ENCODE measurements at places on chromosomes 12 and 14.

DNA sequence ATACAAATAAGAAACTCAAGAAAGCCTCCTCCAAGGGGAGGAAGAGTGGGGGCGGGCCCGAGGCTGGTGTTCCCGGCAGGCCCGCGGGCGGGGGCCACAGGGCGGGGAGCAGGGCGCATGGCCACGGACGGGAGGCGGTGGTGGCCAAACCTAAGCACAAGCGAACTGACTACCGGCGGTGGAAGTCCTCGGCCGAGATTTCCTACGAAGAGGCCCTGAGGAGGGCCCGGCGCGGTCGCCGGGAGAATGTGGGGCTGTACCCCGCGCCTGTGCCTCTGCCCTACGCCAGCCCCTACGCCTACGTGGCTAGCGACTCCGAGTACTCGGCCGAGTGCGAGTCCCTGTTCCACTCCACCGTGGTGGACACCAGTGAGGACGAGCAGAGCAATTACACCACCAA lies 8.7 kb downstream of the DACT1 start:
- no peak for DNase-seq

GRCh38 chr14:91223028-91223783 lies 21.3 kb downstream of the GPR68 start:
- no peak for DNase-seq

DNA sequence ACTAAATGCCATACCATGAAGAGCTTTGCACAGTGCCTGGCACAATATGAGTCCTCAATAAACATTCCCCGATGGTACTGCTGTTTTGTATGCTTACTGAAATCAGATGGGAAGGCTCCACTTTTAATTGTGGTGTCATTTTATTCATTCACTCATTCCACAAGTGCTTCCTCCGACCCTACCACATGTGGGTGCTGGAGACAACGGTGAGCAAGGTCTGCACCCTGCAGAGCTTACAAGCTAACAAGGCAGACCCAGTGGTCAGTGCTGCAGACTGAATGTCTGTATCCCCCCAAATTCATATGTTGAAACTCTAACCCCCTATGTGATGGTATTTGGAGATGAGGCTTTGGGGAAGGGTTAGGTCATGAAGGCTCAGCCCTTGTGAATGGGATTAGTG lies 48.3 kb downstream of the RFX4 start:
- DNase-seq, result no peak

- no peak for DNase-seq
Measured at GRCh38 chr12:11836282-11837151, 187.0 kb downstream of the ETV6 start.

- no peak for DNase-seq
Measured at GRCh38 chr12:21296751-21297406, 37.8 kb downstream of the SLCO1A2 start.

DNA sequence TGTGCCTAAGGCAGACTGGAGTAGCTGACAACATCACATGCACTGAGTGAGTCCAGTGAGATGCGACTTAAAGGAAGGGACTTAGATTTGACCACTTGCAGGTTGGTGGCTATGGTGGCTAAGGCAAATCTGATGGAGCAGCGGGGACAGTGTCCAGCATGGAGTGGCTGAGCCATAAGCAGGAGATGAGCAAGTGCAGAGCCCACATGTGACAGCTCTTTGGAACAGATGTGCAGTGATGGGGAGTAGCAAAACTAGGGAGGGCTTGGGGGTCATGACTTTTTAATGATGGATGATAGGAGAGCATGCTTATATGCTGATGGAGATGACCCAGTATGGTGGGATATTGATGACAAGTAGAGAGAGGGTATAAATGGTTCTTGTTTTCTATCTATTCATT lies 80.2 kb downstream of the PELI2 start:
- no peak for DNase-seq

- DNase-seq, result no peak
Measured at GRCh38 chr12:108906971-108907370, 27.1 kb downstream of the DAO start.

DNA sequence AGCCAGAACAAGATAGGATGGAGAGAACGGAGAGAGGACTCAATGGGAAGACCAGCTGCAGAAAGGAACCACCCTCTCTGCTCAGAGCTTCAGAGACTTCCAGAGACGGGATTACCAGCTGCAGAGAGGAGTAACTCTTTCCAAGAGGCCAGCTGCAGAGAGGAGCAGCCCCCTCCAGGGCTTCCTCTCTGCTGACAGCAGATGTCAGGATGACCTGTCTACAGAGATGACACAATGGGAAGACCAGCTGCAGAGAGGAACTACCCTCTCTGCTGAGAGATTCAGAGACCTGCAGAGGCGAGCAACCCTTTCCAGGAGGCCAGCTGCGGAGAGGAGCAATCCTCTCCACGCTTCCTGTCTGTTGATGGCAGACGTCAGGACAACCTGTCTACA lies 61.8 kb downstream of the KLRG1 start:
- no peak for DNase-seq

GRCh38 chr12:66268562-66268961 lies 33.7 kb upstream of the HELB start:
- no peak for DNase-seq

All from central memory CD4-positive, alpha-beta T cell (primary cell).